ENCODE measurements at places on chromosomes 4 and X.

- no peak for DNase-seq
These were observed 517.4 kb downstream of the RPA4 start for GRCh38 chrX:97401154-97401553.

DNA sequence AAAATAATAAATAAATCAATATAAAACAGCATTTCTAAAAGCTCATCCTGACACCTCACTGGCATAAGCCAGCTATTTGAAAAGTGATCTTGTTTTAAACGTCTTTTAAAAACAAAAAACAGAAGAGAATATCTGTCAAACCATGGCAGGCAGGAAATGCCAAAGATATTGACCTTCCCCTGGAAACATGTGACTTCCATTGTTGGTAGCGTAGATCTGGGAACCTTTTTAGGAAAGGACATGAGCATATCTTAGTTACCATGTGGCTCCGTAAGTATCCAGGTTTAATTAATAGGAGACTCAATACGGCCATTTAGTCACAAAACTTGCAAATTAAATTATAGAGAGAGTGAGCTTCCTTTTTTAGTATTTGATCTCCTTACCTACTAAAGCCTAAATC, 83.0 kb upstream of the KLHL4 start:
- DNase-seq, result no peak

DNA sequence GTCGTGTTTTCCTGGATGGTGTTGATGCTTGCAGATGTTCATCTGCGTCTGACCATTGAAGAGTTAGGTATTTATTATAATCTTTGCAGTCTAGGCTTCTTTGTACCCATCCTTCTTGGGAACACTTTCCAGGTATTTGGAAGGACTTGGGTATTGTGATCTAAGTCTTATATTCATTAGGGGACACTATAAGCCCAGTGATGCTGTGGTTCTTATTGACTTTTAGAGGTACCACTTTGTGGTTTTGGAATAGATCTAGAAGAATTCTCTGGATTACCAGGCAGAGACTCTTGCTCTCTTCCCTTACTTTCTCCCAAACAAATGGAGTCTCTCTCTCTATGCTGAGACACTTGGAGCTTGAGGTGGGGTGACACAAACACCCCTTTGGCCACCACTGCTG, 41.6 kb downstream of the AFM start:
- no peak for DNase-seq

DNA sequence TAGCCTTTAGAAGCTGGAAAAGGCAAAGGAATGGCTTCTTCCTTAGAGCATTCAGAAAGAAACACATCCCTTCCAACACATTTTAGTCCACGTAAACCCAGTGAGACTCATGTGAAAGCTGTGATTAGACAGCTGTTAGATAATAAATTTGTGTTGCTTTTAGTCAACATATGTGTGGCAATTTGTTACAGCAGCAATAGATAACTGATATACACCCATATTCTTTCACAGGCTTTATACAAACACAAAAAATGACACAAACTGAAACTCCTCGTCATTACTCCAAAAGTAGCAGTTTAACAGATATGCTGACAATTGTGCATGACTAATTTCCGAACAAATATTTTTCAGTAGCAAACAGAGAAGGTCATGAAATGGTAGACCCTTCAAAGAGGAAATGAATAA, 65.3 kb downstream of the ANTXR2 start:
- DNase-seq, result no peak

DNA sequence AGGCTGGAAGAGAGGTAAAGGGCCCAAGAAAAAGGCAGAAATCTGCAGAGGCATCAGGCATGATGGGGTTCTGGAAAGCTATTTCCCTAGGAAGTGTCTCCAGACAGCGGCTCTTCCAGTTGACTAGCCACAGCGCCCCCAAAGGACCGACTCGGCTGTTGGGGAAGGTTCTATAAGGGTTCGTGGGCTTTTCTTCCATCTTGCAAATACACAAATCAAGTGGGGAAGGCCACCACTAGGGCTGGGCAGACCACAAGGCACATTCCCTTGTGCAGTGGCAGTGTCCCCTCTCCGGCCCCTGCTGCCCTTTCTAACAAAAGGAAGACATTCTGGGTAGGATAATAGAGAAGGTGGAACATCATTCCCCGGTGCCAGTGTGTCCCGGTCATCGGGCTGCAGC, 18.2 kb downstream of the BCOR start:
- no peak for DNase-seq

DNA sequence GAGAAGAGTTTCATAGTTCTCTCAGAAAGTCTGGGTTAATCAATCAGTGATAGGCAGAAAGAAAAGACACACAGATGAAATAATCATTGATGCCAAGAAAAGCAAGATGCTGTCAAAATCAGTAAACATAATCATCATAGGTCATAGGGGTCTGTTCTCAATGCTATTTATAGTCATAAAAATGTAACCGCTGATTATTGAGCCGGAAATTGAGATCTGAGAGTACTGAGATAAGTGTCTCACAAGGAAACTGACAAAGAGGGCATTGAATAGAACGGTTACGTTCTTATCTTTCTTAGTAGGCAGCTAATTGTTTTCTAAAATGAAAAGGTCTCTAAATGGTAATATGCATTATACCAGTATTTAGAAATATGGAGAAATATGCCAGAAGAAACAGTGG, 1686.1 kb upstream of the AGA start:
- DNase-seq, result no peak

- DNase-seq, result no peak
These were observed 9.0 kb downstream of the USO1 start for GRCh38 chr4:75733369-75733768.

GRCh38 chr4:72993876-72994275, 75.6 kb downstream of the COX18 start:
- DNase-seq, result no peak

DNA sequence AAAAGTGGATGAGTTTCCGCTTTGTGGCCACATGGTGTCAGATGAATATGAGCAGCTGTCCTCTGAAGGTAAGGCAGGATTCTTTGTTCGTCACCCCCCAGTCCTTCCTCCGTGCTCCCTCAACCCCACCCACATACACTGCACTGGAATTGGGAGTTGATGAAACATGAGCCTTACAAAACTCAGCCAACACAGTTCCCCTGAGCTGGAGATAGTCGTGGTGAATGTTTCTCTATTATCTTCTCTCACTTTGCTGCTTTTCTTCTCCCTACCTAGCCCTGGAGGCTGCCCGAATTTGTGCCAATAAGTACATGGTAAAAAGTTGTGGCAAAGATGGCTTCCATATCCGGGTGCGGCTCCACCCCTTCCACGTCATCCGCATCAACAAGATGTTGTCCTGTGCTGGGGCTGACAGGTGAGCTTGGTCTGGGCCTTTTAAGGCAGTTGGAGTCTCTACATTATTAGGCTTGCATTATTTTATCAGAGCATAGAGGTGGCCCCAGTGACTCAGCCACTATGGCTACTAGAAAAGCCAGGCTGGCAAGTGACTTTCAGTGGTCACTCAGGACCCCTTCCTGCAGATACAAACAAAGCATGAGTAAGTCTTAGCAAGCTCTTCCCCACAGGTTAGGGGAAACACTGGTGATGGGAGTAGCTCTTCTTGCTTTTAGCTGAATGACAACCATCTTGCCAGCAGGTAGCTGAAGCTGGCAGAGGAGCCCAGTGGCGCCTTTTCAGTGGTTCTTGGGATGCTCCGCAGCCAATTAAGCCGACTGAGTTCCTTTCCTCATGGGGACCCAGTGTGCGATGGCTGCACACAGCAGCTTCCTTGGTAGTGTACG, 1.6 kb downstream of the RPL10 start:
- DNase-seq, result no peak

DNA sequence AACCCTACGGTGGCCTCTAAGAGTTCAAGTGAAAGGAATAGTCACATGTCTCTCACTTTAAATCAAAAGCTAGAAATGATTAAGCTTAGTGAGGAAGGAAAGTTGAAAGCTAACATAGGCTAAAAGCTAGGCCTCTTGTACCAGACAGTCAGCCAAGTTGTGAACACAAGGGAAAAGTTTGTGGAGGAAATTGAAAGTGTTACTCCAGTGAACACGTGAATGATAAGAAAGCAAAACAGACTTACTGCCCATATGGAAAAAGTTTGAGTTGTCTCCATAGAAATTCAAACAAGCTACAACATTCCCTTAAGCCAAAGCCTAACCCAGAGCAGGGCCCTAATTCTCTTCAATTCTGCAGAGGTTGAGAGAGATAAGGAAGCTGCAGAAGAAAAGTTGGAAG, 51.5 kb upstream of the RAB9B start:
- DNase-seq, result no peak

DNA sequence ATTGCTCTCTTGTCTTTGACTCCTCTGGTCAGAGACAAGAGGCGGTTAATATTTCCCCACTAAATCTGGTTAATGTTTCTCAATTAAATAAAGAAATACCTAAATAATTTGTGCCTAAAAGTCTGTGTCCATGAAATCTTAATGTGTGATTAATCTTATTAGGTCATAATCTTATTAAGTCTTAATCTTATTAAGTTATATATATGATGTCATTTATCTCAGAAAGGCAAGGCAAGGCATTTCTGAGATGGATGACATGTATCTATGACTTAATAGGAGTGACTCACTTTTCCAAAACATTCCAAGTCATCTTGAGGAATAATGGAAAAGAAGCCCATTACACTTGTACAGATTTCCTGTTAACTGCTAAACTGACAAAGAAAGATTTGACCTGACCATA, 74.7 kb downstream of the TRAM1L1 start:
- no peak for DNase-seq

- DNase-seq, result no peak
These were observed 6.9 kb upstream of the NSD2 start for GRCh38 chr4:1864076-1865008.

DNA sequence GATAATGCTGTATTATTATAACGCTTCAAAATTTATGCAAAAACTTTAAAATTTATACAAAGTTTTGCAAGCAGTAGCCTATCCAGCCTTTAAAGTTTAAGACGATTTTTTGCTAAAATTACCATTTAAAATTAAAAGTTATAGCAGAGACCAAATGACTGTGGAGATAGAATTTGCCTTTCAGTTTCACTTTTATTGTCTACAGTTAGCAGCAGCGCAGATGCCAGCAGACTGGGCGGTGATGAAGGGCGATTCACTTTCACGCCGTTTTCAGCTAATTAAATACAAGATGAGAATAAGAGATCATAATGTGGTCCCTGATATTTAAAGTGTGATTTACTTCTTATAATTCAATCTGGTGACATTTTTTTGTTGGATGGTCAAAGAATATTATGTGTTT, 1381.5 kb upstream of the ADGRL3 start:
- DNase-seq, result no peak

GRCh38 chrX:10133980-10134676, 22.6 kb upstream of the CLCN4 start:
- DNase-seq, result no peak

GRCh38 chrX:47201345-47201944, 7.8 kb downstream of the UBA1 start:
- no peak for DNase-seq

DNA sequence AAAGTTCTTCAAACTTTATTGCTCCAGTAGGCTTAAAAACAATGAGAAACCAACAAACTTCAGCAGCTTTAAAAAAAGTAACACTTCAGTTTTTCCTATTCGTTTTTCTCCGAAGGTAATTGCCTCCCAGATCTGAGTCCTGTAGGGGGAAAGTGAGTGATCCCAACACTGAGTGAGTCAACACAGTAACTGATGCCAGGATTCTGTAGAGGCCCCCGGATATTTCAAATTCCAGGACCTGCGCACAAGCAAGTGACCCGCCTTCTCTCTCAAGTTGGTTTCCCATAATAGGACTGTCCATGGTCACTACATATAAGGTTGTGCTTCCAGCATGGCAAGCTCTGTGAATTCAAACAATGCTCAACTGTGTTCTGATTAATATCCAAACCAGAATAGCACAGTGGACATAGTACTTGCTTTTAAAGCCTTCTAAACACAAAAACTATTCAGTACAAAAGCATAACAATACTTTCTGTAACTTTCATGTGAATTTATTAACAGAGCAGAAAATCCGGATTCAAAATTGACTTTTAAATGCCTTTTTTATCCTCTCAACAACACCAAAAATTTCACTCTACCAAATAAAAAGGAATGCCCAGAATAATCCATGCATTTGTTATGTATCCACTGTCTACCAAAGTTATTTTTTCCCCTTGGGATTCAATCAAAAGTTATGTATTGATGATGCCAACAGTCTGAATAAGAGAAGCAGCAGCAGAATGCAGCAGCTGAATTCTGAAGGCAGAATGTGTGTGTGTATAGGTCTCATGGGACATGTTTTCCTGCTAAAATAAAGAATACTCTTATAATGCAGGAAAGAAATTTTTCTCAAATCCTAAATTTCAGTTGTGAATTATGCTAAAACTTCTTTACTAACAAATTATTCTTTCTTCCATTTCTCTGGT, at the start of gene DMD:
DMD (minus strand) TSS at position 194 of the 905 bp plus-strand sequence. CDS start 237 bp downstream, outside the sequence.
- DNase-seq, result no peak

- no peak for DNase-seq
These were observed 598.4 kb upstream of the FAM241A start for GRCh38 chr4:111546881-111547280.

- DNase-seq, result no peak
These were observed 111.6 kb upstream of the NKX1-1 start for GRCh38 chr4:1517592-1518411.

GRCh38 chr4:147984065-147984777, 252.3 kb downstream of the ARHGAP10 start:
- DNase-seq, result no peak

Measured in HS-27A (cell line).